Lower leg skin (tissue), 4 donors: ENCODE measurements at places on chromosomes 13 and 19. TPM values are rescaled to one million over a fixed set of nuclear protein-coding genes. Genes with fewer than 3 reads are reported as not detected.

The GRK1 gene
- total RNA-seq: not detected

The TMEM238 gene
- 53.0 TPM for total RNA-seq

The ZNF66 gene
- total RNA-seq: 2.5 TPM

The FUT3 gene
- total RNA-seq: 2.3 TPM
